Left kidney (tissue), 8 donors: ENCODE measurements at places on chromosomes 1 and 21. TPM values are rescaled to one million over a fixed set of nuclear protein-coding genes. Genes with fewer than 3 reads are reported as not detected.
A peak's percentile ranks its signal among the peaks of the same experiment; 100 is the strongest.

RHD gene
- 2.1 TPM for polyA plus RNA-seq

- no peak for DNase-seq
These were observed 594.6 kb upstream of the ZP4 start for GRCh38 chr1:238485057-238485911.

DNA sequence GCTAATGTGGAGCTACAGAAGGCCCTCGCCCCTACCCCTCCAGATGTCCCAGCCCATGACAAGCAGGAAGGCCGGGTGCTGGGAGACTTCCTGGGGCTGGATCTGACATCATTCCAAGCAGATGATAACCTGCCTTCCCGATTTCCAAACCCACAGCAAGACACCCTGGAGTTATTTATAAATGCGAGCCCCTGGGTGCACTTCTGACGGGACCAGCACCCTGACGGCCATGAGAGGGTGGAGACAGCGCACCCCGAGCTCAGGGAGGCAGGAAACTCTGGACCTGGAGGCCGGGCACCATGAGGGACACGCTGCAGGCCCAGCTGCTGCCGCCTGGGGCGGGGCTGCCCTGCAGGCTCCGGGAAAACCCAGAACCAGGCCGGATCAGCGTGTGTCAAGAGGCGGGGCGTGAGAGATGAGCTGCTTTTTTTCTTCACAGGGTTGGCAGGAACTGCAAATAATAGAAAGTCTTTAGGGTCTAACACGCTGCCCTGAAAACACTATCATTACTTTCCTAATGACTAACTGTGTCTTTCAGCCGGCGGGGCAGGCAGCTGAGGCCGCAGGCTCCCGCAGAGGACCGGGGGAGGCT, 2.5 kb upstream of the PCBP3 start:
- no peak for DNase-seq

ITLN2 gene
- polyA plus RNA-seq: not detected

TCHHL1 gene
- polyA plus RNA-seq: not detected

DNA sequence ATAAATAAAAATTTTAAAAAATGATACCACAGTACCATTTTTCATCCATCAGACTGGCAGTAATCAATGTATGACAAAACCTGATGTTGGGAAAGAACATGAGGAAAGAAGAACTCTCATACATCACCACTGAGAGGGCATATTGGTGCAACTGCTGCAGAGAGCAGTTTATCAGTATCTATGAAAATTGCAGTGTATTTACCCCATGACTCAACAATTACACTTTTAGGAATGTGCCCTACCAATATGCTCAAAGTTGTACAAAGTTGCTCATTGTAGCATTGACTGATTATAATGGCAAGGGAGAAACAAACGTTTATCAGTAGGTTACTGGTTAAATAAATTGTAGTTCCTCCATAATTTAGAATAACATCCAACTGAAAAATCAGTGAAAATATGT, 36.7 kb downstream of the CATSPERE start:
- DNase-seq: no peak

- no peak for DNase-seq
These were observed 296.5 kb upstream of the ADGRL4 start for GRCh38 chr1:79303040-79303439.

DNA sequence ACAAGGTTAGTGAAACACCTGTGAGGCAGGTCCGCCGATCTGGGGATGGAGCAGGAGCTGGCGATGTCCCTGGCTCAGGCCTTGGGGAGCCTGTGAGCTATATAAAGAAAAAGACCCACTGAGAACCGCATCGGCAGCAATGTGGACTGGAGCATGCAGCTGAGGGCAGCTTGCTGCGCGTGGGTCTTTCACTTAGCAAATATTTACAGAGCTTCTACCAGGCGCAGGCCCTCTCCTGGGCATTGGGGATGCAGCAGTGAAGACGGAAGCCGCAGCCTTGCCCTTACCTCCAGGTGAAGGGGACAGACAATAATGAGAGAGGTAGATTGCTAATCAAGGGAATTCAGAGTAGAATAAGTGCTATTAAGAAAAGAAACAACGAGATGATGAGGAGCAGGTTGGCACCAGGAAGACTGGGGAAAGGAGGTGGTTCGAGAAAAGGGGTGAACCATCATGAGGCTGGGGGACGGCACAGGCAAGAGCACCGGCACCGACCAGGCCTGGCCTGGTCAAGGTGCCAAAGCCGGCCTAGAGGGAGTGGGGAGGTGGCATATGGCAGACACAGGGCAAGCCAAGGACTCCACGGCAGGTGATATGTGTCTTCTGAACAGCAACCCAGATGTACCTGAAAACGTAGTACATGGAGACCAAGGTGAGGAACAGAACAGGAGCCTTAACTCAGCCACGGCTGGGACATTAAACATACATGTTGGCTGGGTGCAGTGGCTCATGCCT, 60.7 kb upstream of the PAX7 start:
- DNase-seq: no peak

AADACL3 gene
- polyA plus RNA-seq: not detected

DNA sequence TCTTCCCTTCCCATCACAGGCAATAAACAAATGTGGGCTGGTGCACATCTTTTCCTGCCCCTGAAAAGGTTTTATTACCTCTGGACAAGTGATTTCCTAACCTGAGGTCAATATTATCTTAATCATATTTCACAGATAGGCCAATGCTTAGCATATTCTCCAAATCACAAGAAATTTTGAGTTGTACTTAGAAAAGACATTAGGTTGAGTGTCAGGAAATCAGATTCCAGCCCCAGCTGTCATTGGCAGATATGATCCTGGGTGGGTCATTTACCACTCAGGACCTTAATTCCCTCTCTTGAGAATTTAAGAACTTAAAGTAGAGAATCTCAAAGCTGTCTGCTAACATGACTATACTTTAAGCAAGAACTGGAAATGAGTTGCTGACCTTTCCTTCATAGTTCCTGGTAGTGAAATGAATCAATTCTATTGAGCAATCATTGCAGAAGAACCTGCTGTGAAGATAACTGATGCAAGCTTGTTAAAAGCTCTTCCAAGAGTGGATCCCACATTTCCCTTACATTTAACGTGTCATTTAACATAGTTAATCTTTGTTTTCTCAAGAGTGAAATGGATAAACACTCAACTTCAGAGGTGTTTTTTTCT, 46.4 kb upstream of the CR2 start:
- no peak for DNase-seq

TEX38 gene
- 0.62 TPM for polyA plus RNA-seq

SH2D1B gene
- 0.13 TPM for polyA plus RNA-seq

RTCA gene
- 35.4 TPM for polyA plus RNA-seq

GRCh38 chr1:113042285-113043143, 30.5 kb upstream of the LRIG2 start:
- peak; percentile 71 for DNase-seq

- DNase-seq: no peak
These were observed 56.6 kb downstream of the AGPAT3 start for GRCh38 chr21:43921571-43921978.

DNA sequence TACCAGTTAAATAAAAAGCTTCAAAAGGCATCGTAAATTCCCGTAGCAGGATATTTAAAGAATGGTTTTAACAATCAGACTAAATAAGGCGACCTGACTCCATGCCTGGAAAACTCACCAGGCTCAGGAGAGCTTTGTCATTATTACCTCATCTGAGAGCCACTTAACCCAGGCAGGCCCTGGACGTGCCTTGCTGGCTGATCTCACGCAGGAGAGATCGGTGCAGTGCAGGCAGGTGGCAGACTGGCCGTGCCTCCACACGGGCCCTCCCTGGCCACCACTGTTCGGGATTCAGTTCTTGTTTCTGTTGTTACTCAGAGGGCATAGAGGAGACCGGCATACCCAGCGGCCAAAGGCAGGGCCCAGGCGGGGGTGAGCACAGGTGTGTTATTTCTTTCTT, 6.4 kb downstream of the MT1HL1 start:
- DNase-seq: no peak

SRGAP2 gene
- polyA plus RNA-seq: 60.9 TPM

RAB25 gene
- 46.9 TPM for polyA plus RNA-seq

FRRS1 gene
- 10.7 TPM for polyA plus RNA-seq

DNA sequence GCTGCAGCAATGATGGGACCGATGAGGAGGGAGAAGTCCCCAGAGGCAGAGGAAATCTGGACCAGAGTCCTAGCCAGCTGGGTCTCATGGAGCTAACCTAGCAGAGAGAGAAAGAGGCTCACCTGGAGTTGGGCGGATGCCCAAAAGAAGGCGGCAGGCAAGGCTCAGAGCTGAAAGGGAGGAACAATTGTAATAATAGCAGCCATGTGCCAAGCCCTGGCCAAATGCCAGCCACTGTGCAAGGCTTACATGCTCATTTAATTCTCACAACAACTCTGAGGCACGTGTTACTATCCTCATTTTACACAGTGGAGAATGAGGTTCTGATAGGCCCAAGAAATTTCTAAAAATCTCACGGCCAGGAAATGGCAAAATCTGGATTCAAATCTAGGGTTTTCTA, 50.0 kb upstream of the ZNF648 start:
- no peak for DNase-seq

- DNase-seq: no peak
These were observed 16.5 kb upstream of the PSMB2 start for GRCh38 chr1:35657851-35658250.

IL10 gene
- 0.42 TPM for polyA plus RNA-seq

- DNase-seq: no peak
These were observed 109.2 kb downstream of the FAM78B start for GRCh38 chr1:166057650-166058049.

GPR3 gene
- polyA plus RNA-seq: 1.0 TPM

DNA sequence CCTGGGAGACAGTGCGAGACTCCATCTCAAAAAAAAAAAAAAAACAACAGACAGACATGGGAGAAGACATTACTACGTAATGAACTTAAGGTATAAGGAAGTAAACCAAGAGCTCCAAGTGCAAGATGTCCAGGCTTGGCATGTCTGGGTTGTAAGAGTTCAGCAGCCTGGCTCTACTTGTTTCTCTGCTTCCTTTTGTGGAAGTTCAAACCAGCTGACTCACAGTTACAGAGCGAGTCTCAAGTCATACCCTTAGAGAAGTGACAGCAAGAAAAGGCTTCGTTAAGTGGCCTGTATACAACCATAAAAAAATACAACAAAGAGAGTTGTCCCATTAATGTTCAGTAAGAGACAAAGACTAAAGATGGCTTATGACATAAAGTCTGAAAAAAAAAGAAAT, 1.3 kb downstream of the RIT1 start:
- DNase-seq: no peak

- DNase-seq: no peak
These were observed 31.5 kb downstream of the SNAP47 start for GRCh38 chr1:227766653-227767277.

AMPD1 gene
- polyA plus RNA-seq: not detected
